ENCODE measurements at places on chromosomes 3 and 15.

DNA sequence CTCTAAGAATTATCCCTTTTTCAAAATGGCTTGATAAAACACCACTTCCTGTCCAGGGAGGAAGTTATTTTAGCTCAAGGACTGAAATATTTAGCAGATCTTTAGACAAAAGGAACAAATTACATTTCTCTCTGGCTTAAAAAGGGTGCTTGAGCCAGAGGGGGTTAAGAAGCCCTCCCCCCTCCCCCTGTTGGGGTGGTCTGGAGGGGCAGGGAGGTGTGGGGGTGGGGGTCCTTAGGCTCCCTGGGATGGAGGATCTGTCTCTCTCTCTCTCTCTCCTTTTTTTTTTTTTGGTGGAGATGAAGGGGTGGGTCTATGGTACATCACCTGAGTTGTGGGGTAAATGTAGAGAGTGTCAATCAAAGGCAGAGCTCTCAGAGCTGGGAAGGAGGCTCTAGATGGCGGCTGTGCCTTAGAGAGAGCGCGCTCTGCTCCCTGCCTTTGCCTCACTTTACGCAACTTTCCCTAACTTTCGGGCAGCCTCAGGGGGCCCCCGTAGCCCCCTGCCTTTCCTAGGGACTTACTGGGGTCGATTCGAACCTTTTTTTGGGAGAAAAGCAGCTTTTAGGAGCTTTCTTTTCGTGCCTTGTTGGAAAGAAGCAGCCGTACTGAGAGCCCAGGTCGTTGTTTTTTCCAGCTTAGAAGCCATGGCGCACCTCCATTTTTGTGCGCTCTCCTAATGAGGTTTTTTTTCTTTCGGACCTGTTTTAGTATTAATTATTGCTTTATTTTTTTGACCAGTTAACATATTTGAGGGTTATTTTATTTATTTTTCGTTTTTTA is at the start of gene CHD2:
TSS of gene CHD2 (plus strand) at position 377 of the 783 bp plus-strand sequence. CDS start 914 bp downstream, outside the sequence.
- DNase-seq, result peak; percentile 45

- DNase-seq, result no peak
Measured at GRCh38 chr3:35187908-35188307, 451.4 kb upstream of the ARPP21 start.

- no peak for DNase-seq
Measured at GRCh38 chr3:138297059-138297607, 32.5 kb downstream of the NME9 start.

DNA sequence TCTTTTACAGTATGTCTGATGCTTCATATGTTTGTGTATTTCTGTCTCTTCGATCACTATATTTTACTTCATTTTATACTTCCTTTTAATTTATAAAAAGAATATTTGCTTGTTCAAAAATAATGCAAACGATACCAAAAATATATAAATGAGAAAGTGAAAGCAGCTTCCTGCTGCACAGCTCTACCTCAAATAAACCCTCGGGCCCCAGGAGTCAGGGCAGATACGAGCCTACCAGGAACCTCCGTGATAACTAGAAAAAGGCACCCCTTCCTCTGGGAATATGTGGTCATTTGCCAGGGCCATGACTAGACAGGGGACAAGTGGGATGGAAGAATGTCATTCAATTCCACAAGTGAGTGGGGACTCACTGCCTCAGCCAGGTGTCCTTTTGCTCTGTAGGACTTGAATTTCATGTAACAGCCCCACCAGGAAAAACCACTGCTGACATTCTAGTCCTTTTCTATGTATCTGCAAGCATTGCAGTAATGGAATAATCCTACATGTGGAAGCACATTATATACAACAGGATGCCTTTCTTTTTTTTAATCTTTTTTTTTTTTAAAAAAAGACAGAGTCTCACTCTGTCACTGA is 133.3 kb downstream of the SUCLG2 start:
- DNase-seq, result no peak

- DNase-seq, result no peak
Measured at GRCh38 chr15:41730543-41730942, 43.7 kb upstream of the MAPKBP1 start.

- DNase-seq, result no peak
Measured at GRCh38 chr3:197957790-197958133, 2.3 kb upstream of the LMLN start.

DNA sequence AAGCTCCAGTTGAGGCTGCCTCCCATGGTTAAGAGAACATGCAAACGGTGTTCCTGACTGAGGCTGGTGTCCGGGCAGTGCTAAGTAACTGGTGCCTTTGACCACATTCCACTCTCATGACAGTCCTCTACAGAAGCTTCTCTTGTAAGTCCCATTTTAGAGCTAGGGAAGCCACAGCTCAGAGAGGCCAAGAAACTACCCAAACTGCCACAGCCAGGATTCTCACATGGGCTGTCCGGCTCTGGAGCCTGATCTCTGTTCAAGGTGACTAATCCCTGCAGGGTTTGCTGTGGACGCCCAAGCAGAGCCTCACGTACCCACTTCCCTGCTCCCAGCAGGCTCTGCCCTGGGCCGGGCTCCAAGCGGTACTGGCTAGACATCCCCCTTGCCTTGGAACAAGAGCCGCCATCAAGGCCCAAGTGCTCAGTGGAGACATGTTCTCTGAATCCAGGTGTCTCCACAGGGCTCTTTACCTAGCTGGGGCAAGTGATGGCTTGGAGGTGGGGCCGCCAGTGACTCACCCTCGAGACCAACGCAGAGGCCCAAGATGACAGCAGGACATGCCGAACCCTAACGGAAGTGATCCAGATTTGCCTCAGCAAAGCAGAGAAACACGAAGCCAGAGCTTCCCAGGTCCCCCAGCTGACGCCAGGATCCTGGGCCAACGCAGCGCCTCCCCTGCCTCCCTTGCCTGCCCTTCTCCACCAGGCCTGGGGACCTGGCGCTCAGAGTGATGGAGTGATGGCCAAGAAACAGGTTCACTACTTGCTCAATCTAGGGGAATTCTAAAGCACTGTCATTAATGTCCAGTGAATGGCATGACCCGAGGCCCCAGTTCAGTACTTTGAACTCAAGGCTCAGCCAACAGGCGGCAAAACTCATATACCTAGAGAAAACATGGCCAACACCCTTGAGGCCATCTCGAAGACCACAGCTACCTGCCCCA is 24.4 kb downstream of the KLHL25 start:
- DNase-seq, result no peak

DNA sequence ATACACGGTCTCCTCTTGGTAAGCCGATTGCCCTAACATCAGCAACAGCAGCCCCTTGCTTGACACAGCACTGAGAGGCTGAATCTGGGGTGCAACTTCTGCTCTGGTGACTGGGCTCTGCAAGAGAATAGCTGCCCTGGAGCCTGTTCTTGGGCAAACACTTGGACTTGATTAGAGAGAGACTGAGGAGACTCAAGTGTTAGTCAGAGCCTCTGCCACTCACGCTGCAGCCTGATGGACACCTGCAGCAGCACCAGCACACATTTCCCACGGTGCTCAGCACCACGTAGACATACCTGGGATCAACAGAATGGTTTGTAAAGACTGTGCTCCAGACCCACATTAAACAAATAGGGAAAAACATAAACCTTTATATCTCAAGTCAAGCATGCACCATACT is 35.8 kb upstream of the UMPS start:
- no peak for DNase-seq
